ENCODE measurements at places on chromosomes 1 and 21. TPM values are rescaled to one million over a fixed set of nuclear protein-coding genes. Genes with fewer than 3 reads are reported as not detected.

- no peak for DNase-seq
Observed at GRCh38 chr1:39922251-39922688, 20.6 kb upstream of the MYCL start.

GRCh38 chr1:63501256-63501655 is 21.8 kb downstream of the ITGB3BP start:
- DNase-seq = no peak

Gene SPRR2A
- total RNA-seq = not detected

Gene TTC34
- total RNA-seq = 0.56 TPM

Gene DDR2
- 36.6 TPM for total RNA-seq

Gene CCDC190
- 0.27 TPM for total RNA-seq

DNA sequence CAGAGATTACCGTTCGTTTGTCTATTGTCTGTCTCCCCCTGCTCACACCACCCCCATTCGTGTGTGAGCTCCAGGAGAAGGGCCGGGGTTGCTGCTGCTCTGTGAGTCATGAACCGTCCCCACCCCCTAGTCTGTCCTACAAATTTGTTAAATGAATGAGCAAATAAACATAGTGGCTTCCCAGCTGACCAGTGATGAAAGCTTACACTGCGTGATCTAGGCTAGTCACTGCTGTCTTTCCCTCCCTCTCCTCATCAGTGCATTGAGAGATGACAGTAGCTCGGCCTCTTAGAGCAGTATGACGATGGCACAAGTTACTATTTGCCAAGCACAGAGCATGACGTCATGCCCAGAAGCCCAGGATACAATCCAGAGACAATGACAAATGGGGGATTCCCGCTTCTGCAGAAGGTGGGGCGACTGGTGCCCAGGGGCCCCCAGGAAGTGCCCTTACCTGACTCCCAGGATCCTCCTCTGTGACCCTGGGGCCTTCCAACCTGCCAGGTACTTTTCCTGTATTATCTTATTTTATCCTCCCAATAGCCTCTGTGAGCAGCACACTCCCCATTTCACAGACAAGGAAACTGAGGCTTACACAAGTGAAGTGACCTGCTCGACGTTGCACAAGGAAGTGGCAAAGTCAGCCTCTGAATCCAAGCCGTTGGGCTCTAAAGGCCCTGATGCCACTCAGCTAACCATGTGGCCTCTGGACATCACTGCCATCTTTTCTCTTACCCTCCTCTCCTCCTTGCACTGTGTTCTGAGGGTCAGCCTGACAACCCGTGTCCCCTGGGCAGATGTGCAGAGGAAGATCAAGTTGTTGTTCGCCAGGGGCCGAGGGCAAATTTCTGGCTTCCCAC is 8.6 kb upstream of the EPHA2 start:
- DNase-seq = no peak

Gene NBL1
- total RNA-seq = 38.6 TPM

DNA sequence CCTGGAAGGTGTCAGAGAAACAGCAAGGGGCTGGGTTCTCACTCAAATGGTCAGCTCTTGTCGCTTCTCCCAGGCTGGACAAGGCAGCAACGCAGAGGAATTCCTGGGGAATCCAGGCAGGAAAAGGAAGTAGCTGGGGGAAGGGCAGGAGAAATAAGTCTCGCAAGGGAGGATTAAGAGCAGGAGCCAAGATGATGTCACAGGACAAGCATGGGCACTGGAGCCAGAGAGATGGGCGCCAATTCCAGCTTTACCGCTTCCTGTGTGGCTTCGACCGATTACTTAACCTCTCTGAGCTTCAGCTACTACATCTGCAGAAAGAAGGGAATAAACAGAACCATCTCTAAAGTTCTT is 70.5 kb downstream of the SSBP3 start:
- peak; percentile 67 for DNase-seq

DNA sequence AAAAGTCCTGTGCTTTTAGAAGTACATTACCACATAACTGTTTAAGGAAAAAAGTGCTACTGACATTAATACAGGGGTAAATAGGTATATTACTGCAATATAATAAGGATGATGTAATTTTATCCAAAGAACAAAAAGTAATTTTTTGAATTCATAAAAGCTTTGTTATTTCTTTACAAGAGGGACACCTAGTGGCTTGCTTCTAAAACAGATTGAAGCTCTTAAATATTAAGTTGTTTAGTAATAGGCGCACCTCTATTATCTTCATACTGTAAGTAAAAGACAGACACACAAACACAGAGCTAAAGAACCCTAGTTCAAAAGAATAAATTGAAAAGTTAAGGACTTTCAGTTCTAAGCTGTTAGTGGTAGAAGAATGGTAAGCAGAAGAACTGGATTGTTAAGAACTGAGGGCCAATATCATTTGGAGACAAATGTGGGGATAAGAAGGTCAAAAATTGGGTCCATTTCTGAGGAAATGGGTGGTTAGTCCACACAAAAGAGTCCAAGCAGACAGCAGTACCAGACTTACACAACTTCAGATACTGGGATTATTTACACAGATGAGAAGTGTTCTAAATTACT is 15.4 kb downstream of the ZNHIT6 start:
- DNase-seq = no peak

DNA sequence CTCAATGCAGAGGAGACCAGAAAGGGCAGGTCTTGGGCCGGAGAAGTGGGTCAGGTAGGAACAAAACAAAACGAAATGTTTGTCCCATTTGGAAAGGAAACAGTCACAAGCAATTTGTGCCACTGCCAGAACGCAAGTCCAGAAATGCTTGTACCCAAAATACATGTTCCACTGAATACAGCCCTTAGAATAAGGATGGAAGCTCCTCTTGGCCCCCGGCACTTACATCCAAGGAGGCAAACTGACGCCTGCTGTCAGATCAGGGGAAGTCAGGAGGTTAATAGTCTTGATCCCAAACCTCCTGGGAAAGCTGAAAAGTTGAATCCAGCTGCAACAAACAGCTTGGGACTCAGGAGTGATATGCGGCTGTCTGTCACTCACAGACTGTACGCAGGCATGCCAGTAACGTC is 75.9 kb upstream of the GALNT2 start:
- DNase-seq = no peak

DNA sequence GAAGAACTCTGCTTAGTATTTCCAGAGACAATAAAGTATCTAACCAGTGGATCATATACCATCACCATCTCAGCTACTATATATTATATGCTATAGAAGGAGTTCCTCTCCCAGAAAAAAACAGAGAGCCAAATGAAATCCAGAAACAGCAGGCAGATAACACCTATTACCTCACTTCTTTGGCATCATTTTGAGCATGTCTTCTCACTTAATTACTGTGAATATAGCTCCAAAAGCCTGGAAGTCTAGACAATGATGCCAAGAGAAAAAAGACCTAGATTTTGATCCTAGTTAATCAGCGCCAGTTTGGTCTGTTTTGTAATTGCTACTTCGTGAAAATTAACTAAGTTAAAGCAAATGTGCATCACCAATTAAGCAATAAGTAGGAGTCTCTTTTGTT is 131.3 kb downstream of the EIF4G3 start:
- no peak for DNase-seq

DNA sequence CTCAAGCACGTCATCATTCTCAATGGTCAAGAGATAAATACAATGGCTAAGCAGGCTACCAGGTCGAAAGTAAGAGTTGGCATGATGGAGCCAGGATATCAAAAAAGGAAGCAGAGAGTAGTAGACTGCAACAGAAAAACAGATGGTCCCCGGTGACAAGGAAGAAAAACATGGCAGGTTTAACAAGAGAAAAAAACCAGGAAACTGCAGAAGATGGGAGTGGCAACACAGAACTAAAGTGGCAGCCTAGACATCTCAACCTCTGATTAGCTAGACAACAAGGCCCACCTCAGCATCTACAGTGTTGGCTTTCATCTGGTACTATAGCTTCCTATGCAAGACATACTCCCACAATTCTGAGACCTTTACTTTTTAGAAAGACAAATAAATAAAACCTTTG is 3.1 kb downstream of the UBR4 start:
- no peak for DNase-seq

DNA sequence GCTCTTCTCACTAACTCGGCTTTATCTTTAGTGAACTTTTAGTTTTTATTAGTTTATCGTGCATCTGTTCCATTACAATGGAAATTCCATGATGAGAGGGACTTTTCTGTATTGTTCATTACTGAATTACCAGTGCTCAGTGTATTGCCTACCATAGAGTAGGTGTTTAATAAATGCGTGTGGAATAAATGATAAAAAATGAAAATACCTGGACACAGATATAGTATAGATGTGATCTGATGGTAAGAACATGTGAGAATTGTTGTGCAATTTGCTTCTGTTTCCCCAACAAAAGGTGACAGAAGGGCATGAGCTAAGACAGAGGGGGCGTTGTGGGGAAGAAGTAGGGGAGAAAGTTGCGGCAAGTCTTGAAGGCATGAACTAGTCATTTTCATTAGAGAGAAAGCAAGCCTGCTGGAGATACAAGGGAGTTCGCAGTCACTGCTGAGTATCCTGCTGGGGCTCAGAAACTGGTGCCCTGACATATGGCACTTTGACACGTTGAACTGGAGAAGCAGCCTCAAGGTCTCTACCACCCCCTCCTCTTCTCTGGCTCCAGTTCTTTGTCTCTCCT is 5.6 kb upstream of the COG2 start:
- DNase-seq = no peak

GRCh38 chr1:52842643-52843310 is at the start of gene ZYG11A:
ZYG11A (plus strand) TSS chr1:52842760; CDS start chr1:52842884, 124 bp downstream.
- peak; percentile 71 for DNase-seq

Gene SYCP1
- not detected for total RNA-seq

GRCh38 chr21:15052459-15052763 is 12.4 kb downstream of the NRIP1 start:
- no peak for DNase-seq

GRCh38 chr1:1114431-1114830 is 1.5 kb downstream of the C1orf159 start:
- peak; percentile 26 for DNase-seq

Gene OPRD1
- total RNA-seq = not detected

Gene CNR2
- not detected for total RNA-seq

DNA sequence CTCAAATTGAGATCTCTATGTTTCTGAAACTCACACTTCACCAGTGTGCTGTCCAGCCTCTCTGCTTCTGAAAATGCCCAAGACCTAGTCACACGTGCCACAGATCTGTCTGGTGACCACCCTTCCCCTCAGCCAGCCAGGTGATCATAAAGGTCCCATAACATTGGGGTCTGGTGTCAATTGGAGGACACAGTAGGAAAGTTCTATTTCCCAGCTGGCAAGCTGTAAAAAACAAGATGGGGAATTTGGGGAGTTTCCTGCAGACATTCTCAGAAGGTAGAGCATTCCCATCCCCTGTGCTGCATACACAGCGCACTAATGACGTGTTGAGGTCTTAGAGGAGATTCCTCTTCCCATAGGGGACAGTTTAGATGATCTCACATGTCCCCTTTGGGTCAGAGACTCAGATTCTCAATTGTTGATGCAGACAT is 50.1 kb downstream of the RPS6KA1 start:
- no peak for DNase-seq

DNA sequence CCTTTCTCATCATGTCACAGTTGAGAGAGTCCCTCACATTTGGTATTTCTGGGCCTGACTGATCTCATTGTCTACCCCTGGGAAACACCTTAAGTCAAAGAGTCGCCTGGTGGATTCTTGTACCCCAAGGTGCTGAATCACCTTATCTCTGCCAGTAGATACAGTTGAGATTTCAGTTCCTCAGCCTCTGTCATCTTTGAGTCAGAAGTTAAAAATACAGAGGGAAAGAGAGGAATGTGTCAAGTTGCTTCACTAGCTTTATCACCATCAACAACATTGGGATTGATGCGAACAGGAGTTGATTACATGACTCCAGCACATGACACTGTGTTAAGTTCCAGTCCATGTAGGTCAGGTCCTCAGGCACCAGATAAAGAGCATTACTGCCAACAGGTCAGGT is 513.0 kb downstream of the NUF2 start:
- no peak for DNase-seq

DNA sequence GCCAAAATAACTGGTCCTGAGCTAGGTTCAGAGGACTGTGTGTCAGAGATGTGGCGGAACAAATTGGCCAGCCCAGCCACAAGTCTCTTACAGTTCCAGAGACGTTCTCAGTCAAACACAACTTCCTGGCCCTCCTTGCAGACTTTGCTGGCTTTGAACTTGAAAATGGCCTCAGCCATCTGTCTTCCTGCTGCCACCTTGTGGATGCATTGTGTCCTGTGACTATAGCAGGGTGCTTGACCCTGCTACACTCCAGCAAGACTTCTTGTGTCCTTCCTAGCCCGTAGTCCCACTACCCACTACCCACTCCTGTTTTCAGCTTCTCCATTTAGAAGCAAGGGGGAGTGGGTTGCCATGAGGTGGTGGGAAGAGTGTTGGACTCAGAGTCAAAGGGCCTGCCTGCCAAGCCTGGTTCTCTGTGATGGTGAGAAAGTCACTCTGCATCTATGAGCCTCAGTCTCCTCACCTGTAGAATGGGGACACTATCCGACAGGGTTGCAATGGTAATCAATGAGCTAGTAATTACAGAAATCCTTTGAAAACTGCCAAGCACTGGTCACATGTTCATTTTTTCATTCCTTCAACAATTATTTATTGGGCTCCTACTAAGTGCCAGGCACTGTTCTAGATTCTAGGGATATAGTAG is 109.9 kb downstream of the IGSF21 start:
- DNase-seq = no peak

- DNase-seq = no peak
Observed at GRCh38 chr1:184567009-184567408, 180.2 kb downstream of the C1orf21 start.

Gene OR2L3
- total RNA-seq = not detected

GRCh38 chr1:245173446-245174211 is 18.8 kb downstream of the KIF26B start:
- DNase-seq = no peak
